ENCODE measurements at places on chromosomes 1 and 21.

GRCh38 chr1:228378873-228379460 is 27.7 kb downstream of the TRIM11 start:
- H3K27me3 ChIP-seq: peaks cover 49% of the 10 kb centered on the region
- peak overlapping the region; percentile 37 for H3K27ac ChIP-seq
- H3K36me3 ChIP-seq: no peaks in the 10 kb centered on the region
- peaks cover 15% of the 10 kb centered on the region for H3K4me1 ChIP-seq
- H3K4me3 ChIP-seq: peak overlapping the region; percentile 81

DNA sequence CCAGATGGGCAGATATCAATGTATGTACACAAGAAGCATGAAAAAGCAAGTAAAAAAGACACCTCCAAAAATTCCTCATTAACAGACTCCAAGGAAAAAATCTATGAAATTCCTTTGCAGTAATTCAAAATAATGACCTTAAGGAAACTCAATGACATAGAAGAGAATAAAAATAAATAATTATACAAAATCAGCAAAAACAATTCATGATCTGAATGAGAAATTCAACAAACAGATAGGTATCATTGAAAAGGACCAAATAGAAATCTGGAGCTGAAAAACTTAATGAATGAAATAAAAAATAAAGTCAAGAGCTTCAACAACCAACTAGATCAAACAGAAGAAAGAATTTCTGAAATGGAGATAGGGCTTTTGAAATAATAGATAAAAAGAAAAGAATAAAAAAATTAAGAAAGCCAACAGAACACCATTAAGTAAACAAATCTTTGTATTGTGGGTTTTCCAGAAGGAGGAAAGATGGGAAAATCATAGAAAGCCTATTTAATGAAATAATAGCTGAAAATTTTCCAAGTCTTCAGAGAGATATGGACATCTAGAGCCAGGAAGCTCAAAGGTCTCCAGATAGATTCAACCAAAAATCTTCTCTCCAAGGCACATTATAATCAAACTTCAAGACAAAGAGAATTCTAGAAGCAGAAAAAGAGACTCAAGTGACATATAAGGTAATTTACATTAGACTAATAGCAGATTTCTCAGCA is 52.0 kb upstream of the KCNK1 start:
- no peak overlapping the region for H3K27ac ChIP-seq
- no peaks in the 10 kb centered on the region for H3K36me3 ChIP-seq
- no peaks in the 10 kb centered on the region for H3K27me3 ChIP-seq
- H3K4me1 ChIP-seq: no peaks in the 10 kb centered on the region
- no peak for ATAC-seq
- H3K4me3 ChIP-seq: no peak overlapping the region

DNA sequence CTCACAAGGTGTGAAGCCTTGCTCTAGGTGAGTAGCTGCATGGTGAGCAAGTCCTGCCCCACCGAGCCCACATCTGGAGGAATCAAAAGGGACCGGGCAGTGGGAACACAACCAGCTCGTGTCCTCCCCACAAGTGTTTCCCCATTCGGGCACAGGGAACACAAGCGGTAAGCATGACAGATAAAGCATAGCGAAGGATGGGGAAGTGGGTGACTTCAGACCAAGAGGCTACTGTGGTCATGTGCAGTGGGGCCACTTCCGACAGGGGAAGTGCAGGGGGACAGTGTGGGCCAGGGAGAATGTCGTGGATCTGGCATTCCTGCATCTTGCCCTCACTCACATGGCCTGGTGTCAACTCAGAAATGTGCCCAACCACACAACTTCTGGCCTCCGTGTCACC is 306.2 kb downstream of the FAM72C start:
- ATAC-seq: no peak
- no peak overlapping the region for H3K4me3 ChIP-seq
- H3K27ac ChIP-seq: no peak overlapping the region
- H3K4me1 ChIP-seq: no peaks in the 10 kb centered on the region

- no peak for ATAC-seq
- no peaks in the 10 kb centered on the region for H3K27me3 ChIP-seq
- H3K36me3 ChIP-seq: peaks cover 70% of the 10 kb centered on the region
- H3K27ac ChIP-seq: no peak overlapping the region
Measured at GRCh38 chr1:201528631-201529252, 10.2 kb upstream of the NAV1 start.

DNA sequence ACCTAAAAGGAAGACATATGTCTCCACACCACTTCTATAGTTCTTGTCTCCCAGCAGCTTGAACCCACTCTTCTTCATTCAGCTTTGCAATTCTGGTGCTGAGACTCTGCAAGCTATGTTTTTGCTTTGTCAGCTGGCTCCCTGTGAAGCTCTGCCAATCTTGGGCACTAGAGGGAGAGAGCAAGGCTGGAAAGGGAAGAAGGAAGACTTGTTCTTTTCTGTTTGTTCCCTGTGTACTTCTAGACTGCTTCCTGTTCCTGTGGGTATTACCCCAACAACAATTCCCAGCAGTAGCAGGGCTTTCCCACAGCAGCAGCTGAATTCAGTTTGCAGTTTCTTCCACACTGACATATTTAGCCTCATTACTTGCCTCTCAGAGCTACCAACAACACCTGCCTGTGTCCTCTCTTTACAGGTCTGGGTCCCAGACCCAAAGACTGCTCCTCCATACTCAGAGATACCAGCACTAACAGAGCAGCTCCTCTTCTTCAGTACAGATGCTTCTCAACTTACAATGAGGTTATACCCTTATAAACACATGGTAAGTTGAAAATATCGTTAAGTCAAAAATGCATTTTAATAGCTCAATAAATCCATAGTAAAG is 275.2 kb upstream of the NEGR1 start:
- H3K4me1 ChIP-seq: no peaks in the 10 kb centered on the region
- no peak overlapping the region for H3K4me3 ChIP-seq
- no peak for ATAC-seq
- no peak overlapping the region for H3K27ac ChIP-seq

DNA sequence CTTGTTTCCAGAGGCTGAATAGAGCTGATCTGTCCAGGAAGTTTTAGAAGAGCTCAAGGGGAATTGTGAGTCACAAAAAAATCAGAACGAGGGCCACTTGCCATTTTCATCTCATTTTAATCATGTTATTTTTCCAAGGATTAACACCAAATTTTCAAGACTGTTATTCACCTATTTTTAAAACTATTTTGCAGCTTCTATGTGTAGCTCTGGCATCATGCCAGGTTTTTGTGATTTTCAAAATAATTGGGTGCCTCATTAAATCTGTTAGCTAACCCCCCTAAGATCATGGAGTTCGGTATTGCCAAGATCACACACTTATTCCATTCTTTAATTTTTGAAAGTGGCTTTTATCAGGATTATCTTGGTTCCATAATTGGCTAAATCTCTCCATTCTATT is 90.9 kb downstream of the RGS7 start:
- H3K27me3 ChIP-seq: no peaks in the 10 kb centered on the region
- no peak overlapping the region for H3K27ac ChIP-seq
- no peaks in the 10 kb centered on the region for H3K4me1 ChIP-seq
- no peak for ATAC-seq

GRCh38 chr1:203167026-203167912 is 8.4 kb downstream of the MYBPH start:
- H3K36me3 ChIP-seq: no peaks in the 10 kb centered on the region
- no peak overlapping the region for H3K4me3 ChIP-seq
- no peaks in the 10 kb centered on the region for H3K4me1 ChIP-seq
- H3K27ac ChIP-seq: no peak overlapping the region

- ATAC-seq: no peak
- peaks cover 62% of the 10 kb centered on the region for H3K27me3 ChIP-seq
- no peak overlapping the region for H3K27ac ChIP-seq
- H3K4me3 ChIP-seq: no peak overlapping the region
Measured at GRCh38 chr1:20534659-20535417, 17.5 kb upstream of the FAM43B start.
